HFFc6 (cell line): ENCODE measurements at places on chromosomes 16 and 17.
A peak's percentile ranks its signal among the peaks of the same experiment; 100 is the strongest.

- no peak for DNase-seq
These were observed 389.8 kb downstream of the SNX29 start for GRCh38 chr16:12366313-12366712.

DNA sequence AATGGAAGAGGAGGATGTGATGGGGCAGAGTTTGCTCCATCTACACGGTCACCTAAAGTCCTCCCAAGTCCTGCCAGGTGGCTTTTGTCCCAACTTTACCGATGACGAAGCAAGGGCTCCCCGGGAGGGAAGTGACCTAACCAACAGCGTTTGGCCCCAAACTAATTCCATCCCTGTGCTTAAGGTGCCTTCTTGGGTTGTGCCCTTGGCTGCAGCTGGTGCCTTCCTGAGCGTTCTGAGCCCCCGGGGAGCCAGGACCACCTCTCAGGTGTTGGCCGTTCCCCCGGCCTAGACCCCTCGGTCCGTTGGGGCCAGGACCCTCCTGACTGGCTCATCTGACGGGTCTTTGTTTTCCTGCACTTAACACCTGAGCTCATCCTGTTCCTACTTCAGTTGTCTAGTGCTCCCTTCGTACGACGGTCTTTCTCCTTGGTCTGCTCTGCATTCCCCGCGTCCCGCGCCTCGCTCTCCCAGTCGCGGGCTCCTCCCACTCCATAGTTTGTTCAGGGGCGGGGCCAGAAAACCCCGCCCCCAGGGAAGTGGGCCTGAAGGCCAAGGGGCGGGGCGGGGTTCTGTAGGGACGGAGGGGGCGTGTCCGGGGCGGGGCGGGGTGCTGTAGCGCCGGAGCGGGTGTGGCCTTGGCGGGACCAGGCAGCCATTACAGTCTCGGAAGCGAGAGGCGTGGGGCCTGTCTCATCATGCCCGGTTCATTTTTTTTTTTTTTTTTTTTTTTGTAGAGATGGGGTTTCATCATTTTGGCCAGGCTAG is 822 bp upstream of the ZSCAN10 start:
- peak; percentile 64 for DNase-seq

GRCh38 chr17:70588003-70588402 is 418.7 kb downstream of the KCNJ2 start:
- DNase-seq, result no peak

- DNase-seq, result no peak
These were observed 21.5 kb upstream of the CCL5 start for GRCh38 chr17:35901631-35902175.

DNA sequence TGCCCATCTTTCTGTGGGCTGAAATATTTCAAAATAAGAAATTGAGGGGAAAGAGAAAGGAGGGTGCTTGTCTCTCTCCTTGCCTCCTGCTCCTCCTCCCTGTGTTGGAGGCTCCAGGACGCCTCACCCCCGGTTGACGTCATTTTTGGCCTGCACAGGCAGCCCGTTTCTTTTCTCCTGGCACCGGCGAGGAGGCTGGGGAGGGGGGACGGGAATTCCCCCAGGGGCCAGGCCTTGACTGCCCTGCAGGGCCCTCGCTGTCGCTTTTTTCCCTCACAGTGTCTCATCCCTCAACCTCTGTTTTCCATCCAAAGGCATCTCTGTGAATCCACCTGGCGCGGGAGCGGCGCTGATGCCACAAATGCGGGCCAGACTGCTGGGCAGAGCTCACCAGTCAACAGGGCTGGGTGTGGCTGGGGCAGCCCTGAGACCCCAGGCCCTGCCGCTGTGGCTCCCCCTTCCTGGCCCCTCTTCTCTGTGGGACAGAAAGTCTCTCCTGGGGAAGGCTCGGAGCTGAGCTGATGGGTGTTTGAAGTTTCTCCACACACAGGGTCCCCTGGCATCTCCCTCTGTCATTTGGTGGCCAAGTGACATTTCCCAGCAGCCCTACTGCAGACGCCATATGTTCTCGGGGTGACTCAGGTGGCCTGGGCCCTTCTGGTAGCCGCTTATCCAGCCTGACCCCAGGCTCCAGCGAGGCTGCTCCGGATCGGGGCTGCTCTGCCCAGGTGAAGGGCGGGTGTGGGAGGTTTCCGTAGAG is 16.0 kb downstream of the CENPX start:
- DNase-seq, result peak; percentile 43

DNA sequence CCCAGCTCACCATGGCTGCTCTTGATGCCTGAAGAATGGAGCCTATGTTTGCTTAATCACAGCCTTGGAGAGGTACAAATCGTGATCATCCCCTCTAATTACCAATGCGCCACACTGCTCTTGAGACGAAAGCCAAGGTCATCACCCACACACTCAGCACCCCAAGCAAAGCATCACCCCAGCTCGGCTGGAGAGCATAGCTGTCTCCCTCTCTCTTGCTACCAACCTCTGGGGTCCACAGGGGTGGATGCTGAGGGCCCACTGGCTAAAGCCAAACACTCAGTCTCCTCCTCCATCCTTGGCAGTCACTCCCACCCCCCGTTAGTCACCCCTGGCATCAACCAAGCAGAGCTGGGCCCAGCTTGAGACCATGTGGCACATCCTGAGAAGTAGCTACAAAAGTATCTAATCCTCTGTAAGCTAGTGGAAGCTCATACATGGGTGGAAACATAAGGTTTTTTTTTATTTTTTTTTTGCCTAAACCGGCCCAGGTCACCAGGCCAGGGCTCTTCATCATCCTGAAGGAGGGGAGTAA is 44.8 kb downstream of the PIMREG start:
- DNase-seq, result no peak

DNA sequence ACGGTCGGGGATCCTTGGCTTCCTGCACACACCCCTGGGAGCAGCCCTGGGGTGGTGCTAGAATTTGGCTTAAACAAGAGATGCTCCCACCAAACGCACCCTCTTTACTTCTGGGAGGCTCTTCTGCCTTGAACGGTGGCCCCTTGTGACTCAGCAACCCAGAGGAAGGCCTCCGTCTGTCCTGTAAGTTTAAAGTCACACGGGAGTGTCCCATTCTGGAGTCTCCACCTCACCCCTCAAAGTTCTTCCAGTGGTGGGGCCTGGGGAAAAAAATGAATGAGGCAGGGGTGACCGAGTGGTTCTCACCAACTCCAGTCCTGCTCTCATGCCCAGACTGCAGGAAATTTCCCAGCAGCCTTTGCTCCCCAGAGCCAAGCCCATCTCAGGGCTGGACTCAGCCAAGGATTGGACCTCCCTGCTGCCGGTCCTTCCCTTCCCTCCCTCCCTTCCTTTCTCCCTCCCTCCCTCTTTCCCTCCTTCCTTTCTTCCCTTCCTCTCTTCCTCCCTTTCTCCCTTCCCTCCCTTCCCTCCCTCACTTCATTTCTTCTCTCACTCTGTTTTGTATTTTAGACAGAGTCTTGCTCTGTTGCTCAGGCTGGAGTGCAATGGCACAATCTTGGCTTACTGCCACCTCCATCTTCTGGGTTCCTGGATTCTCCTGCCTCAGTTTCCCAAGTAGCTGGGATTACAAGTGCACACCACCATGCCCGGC is 11.4 kb downstream of the ITGAD start:
- no peak for DNase-seq

- no peak for DNase-seq
These were observed 25.3 kb upstream of the BRD7 start for GRCh38 chr16:50393858-50394802.

DNA sequence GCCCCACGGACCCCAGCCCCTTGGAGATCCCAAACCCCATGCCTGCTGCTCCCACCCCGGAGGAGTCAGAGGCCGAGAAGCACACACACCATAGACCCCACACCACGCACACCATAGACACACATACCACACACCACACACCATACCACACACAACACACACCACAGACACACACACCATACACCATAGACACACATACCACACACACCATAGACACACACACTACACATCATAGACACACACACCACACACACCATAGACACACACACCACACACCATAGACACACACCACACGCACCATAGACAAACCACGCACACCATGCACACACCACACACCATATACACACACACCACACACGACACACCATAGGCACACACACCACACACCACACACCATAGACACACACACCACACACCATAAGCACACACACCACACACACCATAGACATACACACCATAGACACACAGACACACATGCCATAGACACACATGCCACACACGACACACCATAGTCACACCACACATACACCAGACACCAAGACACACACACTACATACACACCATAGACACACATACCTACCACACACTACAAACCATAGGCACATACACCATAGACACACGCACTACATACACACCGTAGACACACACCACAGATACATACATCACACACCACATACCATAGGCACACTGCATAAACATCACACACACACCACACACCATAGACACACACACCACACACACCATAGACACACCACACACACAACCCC is 11.3 kb downstream of the TBC1D16 start:
- DNase-seq, result no peak

DNA sequence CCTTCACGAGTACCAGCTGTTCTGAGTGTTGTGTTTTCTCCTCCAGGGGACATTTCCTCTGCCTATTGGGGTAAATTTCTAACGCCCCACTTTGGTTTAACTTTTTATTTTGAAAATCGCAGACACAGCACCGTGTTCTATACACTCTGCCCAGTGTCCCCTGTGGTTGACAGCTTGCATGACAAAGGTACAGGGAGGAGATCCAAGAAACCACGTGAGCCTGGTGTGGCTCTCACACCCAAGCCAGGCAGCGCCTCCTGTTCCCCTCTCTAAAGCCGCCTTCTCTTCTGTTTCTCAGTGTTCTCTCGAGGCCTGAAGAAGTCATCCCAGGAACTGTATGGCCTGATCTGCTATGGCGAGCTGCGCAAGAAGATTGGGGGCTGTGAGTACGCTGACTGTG is 25.4 kb downstream of the CRAMP1 start:
- no peak for DNase-seq

DNA sequence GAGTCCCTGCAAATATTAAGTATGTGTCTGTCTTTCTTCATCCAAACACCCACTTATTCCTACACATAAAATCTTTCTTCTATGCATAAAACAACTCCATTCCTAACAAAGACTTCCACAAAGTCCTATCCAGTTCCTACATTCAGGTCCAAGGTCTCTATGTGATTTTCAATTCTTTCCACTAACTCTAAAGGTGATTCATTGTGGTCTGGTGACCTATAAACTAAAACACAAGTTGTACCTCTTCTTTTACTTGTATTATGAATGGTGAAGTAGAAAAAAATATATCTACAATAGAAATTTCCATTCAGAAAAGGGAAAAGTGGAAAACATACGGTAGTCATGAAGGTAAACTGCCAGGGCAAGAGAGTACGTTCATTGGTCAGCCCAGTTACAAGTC is 56.6 kb downstream of the USP32 start:
- DNase-seq, result no peak

GRCh38 chr16:78288888-78289287 is 189.4 kb downstream of the WWOX start:
- DNase-seq, result no peak

DNA sequence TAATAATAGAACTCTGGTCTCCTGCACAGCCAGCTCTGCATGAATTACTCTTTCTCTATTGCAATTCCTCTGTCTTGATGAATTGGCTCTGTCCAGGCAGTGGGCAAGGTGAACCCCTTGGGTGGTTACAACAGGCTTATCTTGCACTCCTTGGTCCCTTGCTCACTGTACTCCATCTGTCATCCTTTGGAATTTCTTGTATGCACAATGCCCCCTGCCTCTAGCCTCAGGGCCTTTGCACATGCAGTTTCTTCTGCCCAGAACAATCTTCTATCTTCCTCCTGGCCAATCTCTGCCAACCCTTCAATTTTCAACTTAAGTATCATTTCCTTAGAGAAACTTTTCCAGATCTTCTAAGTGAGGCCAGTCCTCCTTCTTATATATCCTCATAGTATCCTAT is 114.7 kb upstream of the NLRP1 start:
- no peak for DNase-seq
